ENCODE measurements at places on chromosomes 5 and 9.
A peak's percentile ranks its signal among the peaks of the same experiment; 100 is the strongest.

- H3K4me3 ChIP-seq, result no peak overlapping the region
- no peaks in the 10 kb centered on the region for H3K36me3 ChIP-seq
- no peak for DNase-seq
- H3K4me1 ChIP-seq, result no peaks in the 10 kb centered on the region
- no peak overlapping the region for H3K27ac ChIP-seq
- H3K27me3 ChIP-seq, result no peaks in the 10 kb centered on the region
Measured at GRCh38 chr9:68896486-68896885, 117.4 kb downstream of the PRKACG start.

GRCh38 chr9:110971234-110971633 is 67.0 kb downstream of the LPAR1 start:
- no peak overlapping the region for H3K4me3 ChIP-seq
- H3K27me3 ChIP-seq, result no peaks in the 10 kb centered on the region
- peaks cover 13% of the 10 kb centered on the region for H3K4me1 ChIP-seq
- H3K27ac ChIP-seq, result no peak overlapping the region

DNA sequence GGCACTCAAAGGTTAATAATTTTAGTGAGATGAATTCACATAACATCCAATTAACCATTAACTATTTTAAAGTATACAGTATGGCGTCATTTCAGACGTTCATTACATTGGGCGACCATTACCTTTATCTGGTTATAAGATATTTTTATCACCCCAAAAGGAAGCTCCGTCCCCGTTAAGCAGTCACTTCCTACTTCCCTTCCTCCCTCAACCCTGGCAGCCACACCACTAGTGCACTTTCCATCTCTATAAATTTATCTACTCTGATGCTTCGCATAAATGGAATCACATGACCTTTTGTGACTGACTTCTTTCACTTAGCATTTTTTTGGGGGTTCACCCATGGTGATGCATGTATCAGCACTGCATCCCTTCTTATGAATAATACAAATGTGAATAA is 168.3 kb upstream of the PUM3 start:
- no peaks in the 10 kb centered on the region for H3K4me1 ChIP-seq
- no peaks in the 10 kb centered on the region for H3K36me3 ChIP-seq
- H3K27me3 ChIP-seq, result no peaks in the 10 kb centered on the region
- no peak overlapping the region for H3K4me3 ChIP-seq
- no peak overlapping the region for H3K27ac ChIP-seq

DNA sequence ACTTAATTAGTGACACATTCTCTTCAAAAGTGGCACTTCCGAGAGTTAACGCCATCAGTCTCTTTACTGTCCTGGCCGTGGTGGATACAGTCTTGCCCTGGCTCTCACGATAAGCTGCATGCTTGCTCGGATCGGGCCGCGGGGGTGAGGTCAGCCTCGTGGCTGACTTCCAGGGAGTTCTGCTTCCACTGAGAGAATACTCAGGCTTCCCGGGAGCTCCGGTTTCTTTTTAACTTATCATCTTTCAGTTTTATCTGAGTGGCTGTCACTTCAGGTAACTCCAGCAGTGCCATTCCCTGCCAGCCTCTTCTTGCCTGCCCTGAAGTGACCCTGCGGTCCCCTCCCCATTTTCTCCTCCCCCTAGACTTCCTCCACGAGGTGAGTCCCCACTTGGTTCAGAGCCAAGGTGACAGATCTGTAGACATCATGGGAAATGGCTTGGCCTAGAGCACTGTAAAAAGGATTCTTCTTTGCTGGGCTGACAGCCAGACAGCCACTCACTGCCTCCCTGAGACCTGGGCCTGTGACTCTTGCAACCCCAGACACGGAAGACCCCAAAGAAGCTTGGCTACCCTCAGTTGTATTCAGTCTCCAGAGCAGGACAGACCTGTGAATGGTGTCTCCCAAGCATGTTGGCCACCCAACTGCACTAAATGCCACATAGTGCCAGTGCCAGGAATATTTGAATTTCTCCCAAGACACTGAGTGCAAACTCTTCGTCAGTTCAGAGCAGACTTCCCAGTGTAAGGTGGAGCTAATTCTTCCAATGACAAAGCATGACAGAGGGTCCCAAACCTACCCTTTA is 95.1 kb downstream of the DAPK1 start:
- H3K27me3 ChIP-seq, result no peaks in the 10 kb centered on the region
- H3K36me3 ChIP-seq, result no peaks in the 10 kb centered on the region
- no peak for DNase-seq
- H3K27ac ChIP-seq, result peak overlapping the region; percentile 12
- H3K4me1 ChIP-seq, result peaks cover 28% of the 10 kb centered on the region

DNA sequence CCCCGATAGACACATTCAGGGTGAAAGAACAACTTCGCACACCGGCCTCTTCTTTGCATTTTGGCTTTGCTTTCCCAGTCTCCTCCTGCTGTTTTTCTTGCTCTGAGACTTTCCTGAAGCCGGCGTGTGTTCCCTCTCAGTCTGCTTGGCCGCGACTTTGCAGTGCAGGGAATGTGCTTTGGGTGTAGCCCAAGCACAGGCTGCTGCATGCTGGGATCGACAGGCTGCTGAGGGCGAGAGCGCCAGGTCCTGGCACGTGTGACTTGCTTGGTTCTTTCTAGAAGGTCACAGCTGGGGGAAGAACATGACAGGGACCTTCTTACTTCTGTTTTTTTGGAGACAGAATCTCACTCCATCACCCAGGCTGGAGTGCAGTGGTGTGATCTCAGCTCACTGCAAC is 40.6 kb downstream of the TENT4A start:
- H3K27me3 ChIP-seq, result no peaks in the 10 kb centered on the region
- no peaks in the 10 kb centered on the region for H3K4me1 ChIP-seq
- DNase-seq, result peak; percentile 51
- H3K27ac ChIP-seq, result no peak overlapping the region

DNA sequence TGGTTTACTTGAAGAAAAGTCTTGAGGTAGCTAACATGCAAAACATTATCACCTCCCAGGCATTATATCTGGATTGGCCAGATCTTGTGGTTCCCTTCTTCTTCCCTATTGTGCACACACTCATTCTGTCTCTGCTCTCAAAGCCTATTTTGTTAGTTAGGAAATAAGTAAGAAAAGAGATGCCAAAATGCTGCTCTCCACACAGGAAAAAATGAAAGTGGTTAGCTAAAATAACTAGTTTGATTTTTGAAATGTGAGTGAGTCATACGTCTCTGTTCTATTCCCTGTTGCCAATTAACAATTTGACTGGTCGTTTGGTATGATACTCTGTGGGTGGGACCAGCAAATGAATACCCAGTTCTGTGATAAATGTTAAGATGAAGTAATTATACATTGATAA is 28.1 kb downstream of the LMNB1 start:
- H3K27me3 ChIP-seq, result no peaks in the 10 kb centered on the region
- no peak for DNase-seq
- no peaks in the 10 kb centered on the region for H3K4me1 ChIP-seq
- H3K27ac ChIP-seq, result no peak overlapping the region
- H3K4me3 ChIP-seq, result no peak overlapping the region

DNA sequence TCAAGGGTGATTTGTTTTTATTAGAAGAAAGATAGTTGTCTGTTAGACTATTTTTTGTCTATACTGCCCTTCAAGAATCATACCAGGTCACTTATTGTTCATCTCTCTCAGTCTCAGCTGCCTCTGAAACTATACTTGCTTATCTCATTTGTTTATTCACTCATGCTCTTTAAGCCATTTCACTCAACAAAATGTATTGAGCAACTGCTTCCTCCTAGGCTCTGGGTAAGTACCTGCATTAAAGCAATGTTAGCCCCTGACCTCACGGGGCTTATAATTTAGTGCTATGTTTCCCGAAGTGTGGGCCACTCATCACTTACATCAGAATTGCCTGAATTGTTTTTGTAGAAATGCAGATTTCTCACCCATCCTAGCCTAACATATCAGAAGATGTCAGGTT is 100.9 kb downstream of the DPYSL3 start:
- peaks cover 24% of the 10 kb centered on the region for H3K36me3 ChIP-seq
- no peak overlapping the region for H3K27ac ChIP-seq
- H3K27me3 ChIP-seq, result no peaks in the 10 kb centered on the region
- peaks cover 17% of the 10 kb centered on the region for H3K4me1 ChIP-seq
- DNase-seq, result no peak
- no peak overlapping the region for H3K4me3 ChIP-seq

DNA sequence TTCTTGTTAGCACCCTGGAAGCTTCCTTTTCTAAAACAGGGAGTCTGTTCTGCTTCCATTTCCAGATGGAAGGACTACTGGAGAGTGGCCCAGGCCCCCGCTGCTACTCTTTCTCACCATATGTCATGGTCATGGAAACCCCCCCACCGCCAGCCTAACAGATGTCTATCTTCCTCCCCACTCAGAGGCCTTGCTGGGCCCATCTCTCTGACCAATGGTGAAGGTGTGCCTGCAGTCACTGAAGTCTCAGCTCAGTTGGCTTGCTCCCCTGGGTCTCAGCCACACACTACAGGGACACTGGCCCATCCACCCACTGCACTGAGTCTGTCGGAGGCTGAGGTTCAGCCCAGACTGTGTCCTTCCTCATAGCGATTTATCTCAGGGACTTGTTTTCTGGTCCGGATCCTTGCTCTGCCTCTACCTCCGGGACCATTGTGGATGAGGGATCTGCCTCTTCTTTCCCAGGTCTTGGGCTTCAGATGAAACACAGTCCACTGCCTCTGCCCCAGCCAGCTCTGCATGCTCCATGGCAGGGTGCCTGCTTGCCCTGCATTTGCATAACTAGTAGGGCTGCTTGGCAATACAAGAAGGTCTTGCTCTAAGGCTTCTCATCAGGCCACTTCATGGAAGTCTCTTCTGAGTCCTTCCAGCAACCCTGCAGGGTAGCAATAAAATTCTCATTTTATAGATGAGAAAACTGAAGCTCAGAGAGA is 30.8 kb downstream of the GALNT12 start:
- no peak for DNase-seq
- H3K4me3 ChIP-seq, result no peak overlapping the region
- H3K27ac ChIP-seq, result no peak overlapping the region
- H3K27me3 ChIP-seq, result no peaks in the 10 kb centered on the region
- H3K4me1 ChIP-seq, result no peaks in the 10 kb centered on the region

DNA sequence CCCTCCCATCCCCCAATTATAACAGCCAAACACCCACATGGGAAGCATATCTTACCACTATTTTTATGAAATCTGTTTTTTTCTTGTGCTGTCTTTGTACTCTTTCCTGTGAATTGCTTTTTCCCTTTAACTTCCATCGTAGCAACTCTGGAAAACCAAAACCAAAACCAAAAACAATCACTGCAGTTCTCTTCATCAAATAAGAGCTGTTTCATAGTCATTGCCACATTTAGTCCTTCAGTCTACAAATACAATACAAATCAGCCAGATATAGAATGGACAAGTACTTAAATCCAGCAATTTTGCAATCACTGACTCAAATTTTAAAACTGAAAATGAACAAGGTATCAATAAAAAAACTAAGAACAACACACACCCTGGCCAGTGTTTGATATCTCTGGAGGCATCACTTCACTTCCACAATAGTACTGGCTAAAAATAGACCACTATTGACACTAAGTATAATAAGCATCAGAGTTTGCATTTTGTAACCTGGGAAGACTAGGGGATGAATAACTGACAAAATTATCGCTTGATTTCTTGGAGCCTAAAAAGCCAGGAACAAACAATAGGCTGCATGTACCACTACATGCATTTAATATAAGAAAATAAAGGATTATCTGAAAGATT is 5.4 kb downstream of the PUM3 start:
- no peaks in the 10 kb centered on the region for H3K27me3 ChIP-seq
- H3K4me3 ChIP-seq, result no peak overlapping the region
- peak overlapping the region; percentile 32 for H3K27ac ChIP-seq
- peaks cover 27% of the 10 kb centered on the region for H3K36me3 ChIP-seq
- no peak for DNase-seq
- peaks cover 48% of the 10 kb centered on the region for H3K4me1 ChIP-seq

DNA sequence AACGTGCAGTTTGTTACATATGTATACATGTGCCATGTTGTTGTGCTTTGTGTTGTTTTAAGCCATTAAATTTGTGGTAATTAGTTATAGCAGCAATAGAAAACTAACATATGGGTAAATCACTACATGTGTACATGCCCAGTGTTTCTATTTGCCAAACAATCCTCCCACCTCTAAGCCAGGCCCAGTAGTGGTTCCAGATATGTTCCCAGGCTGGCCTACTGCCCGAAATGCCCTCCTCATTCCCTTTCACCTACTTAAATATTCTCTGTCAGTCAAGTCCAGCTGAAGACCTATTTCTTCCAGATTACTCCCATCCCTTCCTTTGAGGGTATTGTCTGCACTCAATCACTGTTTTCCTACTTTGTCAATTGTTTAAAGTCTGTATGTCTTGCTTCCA is 24.1 kb upstream of the AGGF1 start:
- peaks cover 13% of the 10 kb centered on the region for H3K27me3 ChIP-seq
- H3K4me3 ChIP-seq, result no peak overlapping the region
- no peak overlapping the region for H3K27ac ChIP-seq
- no peaks in the 10 kb centered on the region for H3K36me3 ChIP-seq

DNA sequence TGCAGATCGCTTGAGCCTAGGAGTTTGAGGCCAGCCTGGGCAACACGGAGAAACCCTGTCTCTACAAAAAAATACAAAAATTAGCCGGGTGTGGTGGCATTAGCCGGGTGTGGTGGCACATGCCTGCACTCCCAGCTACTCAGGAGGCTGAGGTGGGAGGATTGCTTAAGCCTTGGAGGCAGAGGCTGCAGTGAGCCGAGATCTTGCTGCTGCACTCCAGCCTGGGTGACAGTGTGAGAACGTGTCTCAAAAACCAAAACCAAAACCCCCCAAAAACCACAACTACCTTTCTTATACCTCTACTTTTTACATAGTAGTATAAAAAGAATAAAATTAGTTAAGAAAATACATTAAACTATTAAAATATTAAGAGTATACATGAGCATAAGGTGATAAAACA is 121.2 kb downstream of the RAPGEF6 start:
- H3K27me3 ChIP-seq, result no peaks in the 10 kb centered on the region
- no peak for DNase-seq
- H3K4me3 ChIP-seq, result no peak overlapping the region
- peaks cover 13% of the 10 kb centered on the region for H3K36me3 ChIP-seq

DNA sequence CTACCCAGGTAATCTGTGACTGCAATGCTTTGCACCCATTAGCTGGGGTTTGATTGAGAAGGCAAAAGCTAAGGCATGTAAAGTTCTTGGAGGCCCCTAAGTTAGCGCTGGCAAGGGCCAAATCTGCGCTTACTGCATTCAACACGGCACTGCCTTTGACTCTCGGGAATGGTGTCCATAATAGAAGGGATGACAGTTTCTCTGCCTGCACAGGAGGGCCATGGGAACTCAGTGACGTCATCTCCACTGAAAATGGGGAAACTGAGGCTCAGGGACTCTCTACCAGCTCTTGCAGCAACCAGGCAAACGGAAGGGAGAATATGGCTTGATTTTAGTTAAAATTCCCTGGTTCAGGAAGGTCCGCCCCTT is 487 bp downstream of the SPATA24 start:
- no peaks in the 10 kb centered on the region for H3K27me3 ChIP-seq
- peak overlapping the region; percentile 56 for H3K4me3 ChIP-seq
- H3K27ac ChIP-seq, result peak overlapping the region; percentile 91
- no peaks in the 10 kb centered on the region for H3K36me3 ChIP-seq
- DNase-seq, result no peak

DNA sequence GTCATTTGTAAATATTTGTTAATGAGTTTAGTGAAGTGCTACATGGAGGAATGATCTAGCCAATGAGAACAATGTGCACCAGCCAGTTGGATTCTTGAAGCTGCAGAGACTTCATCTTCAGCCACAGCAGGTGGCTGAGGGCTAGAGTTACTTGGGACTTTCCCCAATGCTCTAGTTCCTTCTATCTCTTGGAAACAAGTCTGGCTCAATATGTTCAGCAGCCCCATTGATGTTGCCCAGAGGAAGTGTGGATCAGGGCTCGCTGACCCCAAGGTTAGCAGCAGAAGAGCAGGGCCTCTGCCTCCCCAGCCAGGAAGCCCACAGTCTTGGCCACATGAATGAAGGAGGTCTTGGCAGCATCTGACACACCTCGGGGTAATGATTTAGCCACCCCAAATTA is 117.5 kb downstream of the SLC1A3 start:
- DNase-seq, result no peak
- H3K4me1 ChIP-seq, result peaks cover 3% of the 10 kb centered on the region
- no peak overlapping the region for H3K4me3 ChIP-seq
- H3K27ac ChIP-seq, result no peak overlapping the region
- no peaks in the 10 kb centered on the region for H3K36me3 ChIP-seq

Data from suprapubic skin (tissue), 4 donors.